Tibial artery (tissue), 4 donors: ENCODE measurements at places on chromosomes 4 and X.

- peaks cover under 1% of the 10 kb centered on the region for H3K36me3 ChIP-seq
- no peak overlapping the region for H3K4me3 ChIP-seq
- no peak for DNase-seq
- H3K27ac ChIP-seq = no peak overlapping the region
- H3K4me1 ChIP-seq = no peaks in the 10 kb centered on the region
These were observed 34.3 kb downstream of the MXRA5 start for GRCh38 chrX:3312109-3312508.

DNA sequence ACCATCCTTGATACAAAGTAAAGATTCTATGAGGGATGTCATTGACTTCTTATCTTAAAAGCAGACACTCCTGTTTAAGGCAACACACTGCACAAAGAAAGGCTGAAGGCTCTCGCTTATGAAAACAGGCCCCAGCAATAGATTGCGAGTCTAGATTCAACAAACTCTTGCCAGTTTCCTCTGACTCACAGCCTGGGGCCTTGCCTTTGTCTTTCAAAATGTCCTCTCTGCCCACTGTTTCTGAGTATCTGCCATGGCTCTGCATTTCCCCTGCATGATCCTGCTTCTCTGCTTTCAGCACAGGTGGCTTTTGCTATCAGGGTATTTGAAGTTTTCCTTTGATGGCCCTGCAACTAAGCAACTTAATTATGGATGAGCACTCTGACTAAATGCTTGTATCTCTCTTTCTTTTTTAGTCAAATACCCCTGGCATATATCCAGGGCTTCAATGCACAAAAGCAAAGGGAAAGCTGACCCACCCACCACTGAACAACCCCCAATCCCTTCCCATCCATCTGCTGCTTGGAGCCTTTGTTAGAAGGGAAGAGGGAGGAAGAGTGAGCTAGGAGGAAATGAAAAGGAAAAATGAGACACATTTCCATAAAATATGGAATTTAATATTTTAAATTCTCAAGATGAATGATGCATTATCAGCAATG is 32.2 kb downstream of the NDP start:
- H3K27ac ChIP-seq = no peak overlapping the region
- no peaks in the 10 kb centered on the region for H3K36me3 ChIP-seq
- H3K4me3 ChIP-seq = no peak overlapping the region
- DNase-seq = peak; percentile 21

GRCh38 chr4:104693601-104694201 is 199.0 kb upstream of the CXXC4 start:
- H3K36me3 ChIP-seq = no peaks in the 10 kb centered on the region
- no peaks in the 10 kb centered on the region for H3K4me1 ChIP-seq
- DNase-seq = no peak
- H3K4me3 ChIP-seq = no peak overlapping the region

DNA sequence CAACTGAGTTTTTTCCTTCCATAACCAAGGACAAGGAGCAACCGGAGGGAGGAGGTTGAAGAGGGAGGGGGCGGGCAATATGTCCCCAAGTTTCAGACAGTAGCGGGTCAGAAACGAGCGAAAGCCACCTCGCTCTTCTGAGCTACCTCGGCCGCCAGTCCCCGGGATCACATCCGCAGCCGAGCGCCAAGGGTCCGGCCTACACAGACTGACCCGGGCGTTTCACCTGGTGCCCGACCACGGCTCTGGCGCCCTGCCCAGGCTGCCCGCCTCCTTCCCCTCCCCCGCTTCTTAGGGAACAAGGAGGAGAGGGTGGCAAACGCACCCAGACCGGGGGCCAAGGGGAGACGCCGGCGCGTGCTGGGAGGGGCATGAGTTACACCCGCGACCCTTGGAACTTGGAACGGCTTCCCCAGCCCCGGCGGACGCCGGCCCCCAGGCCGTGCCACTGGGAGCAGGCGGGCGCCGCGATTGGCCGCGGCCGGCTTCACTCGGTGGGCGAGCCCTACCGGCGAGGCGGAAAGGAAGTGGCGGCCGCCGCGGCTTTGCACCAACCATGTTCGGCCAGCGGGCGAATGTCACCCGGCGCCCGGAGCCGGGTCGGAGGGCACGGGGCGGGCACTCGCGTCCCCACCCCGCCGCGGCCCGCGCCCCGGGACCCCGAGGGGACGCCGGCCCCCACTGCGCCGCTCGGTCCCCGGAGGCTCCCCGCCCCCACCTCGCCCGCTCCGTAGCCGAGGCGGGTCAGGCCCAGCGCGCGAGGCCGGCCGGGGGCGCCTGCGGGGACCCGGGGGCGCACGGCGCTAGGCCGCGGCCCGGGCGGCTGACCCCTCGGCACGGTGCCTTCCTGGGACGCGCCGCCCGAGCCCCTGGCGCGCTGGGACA is 1.5 kb downstream of the IRF2 start:
- no peaks in the 10 kb centered on the region for H3K36me3 ChIP-seq
- H3K4me3 ChIP-seq = peak overlapping the region; percentile 80
- peak overlapping the region; percentile 88 for H3K27ac ChIP-seq
- peaks cover 26% of the 10 kb centered on the region for H3K4me1 ChIP-seq
- peak; percentile 73 for DNase-seq

GRCh38 chrX:112967903-112968302 is 127.3 kb upstream of the AMOT start:
- H3K36me3 ChIP-seq = no peaks in the 10 kb centered on the region
- H3K27me3 ChIP-seq = no peaks in the 10 kb centered on the region
- DNase-seq = no peak

- H3K4me1 ChIP-seq = no peaks in the 10 kb centered on the region
- no peak overlapping the region for H3K4me3 ChIP-seq
- no peaks in the 10 kb centered on the region for H3K27me3 ChIP-seq
- H3K27ac ChIP-seq = no peak overlapping the region
- DNase-seq = no peak
- H3K36me3 ChIP-seq = no peaks in the 10 kb centered on the region
These were observed 363.4 kb downstream of the TMA16 start for GRCh38 chr4:163857903-163858302.

- H3K36me3 ChIP-seq = no peaks in the 10 kb centered on the region
- DNase-seq = peak; percentile 38
- H3K27me3 ChIP-seq = no peaks in the 10 kb centered on the region
These were observed 68.8 kb downstream of the ATXN3L start for GRCh38 chrX:13250826-13251580.

GRCh38 chr4:7822877-7823276 is 116.8 kb downstream of the AFAP1 start:
- peak overlapping the region; percentile 80 for H3K27ac ChIP-seq
- H3K27me3 ChIP-seq = no peaks in the 10 kb centered on the region
- H3K36me3 ChIP-seq = peaks cover 19% of the 10 kb centered on the region
- peak overlapping the region; percentile 23 for H3K4me3 ChIP-seq
- DNase-seq = peak; percentile 53
- H3K4me1 ChIP-seq = peaks cover 18% of the 10 kb centered on the region

DNA sequence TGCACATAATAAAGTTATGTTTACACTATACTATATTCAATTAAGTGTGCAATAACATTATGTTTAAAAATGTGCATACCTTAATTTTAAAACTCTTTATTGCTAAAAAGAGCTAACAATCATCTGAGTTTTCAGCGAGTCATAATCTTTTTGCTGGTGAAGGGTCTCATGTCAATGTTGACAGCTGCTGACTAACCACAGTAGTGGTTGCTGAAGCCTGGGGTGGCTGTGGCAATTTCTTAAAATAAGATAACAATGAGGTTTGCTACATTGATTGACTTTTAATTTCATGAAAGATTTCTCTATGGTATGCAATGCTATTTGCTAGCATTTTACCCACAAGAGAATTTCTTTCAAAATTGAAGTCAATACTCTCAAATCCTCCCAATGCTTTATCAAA is 58.6 kb downstream of the C4orf46 start:
- no peak overlapping the region for H3K27ac ChIP-seq
- no peaks in the 10 kb centered on the region for H3K36me3 ChIP-seq
- H3K27me3 ChIP-seq = no peaks in the 10 kb centered on the region
- no peak overlapping the region for H3K4me3 ChIP-seq
- no peaks in the 10 kb centered on the region for H3K4me1 ChIP-seq

GRCh38 chr4:174147863-174148262 is 135.6 kb downstream of the FBXO8 start:
- no peak overlapping the region for H3K27ac ChIP-seq
- no peaks in the 10 kb centered on the region for H3K36me3 ChIP-seq
- H3K27me3 ChIP-seq = no peaks in the 10 kb centered on the region

DNA sequence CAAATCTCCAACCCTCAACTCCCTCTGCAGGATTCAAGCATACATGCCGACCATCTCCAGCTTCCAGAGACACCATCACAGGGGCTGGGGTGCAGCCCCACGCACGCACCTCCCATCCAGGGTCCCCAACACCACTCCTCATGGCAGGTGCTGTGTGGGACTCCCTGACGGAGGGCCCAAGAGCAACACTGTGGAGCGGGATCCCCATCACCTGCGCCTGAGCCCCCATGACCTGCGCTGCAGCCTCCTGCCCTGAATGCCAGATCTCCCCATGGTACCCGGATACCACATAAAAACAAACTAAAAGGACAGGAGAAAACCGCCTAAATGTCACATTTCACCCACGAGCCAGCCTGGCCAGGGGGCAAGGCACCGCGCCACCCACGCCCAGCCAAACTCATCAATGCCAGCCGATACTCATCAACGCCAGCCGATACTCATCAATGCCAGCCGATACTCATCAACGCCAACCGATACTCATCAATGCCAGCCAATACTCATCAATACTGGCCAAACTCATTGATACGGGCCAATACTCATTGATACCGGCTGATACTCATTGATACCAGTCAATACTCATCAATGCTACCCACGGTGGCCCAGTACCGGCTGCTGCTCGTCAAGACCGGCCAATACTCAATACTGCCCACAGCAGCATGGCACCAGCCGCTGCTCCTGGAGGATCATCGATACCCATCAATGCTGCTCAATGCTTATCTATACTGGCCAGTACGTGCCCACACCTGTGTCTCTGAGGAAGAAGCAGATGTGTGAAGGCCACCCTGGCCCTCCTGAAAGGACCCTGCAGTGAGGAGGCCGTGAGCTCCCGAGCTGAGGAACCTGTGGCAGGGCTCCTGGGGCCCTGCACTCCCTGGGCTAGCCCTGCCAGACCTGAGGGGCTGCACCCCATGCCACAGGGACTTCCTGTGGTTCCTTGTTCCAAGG is 6.2 kb downstream of the CTBP1 start:
- no peak overlapping the region for H3K27ac ChIP-seq
- no peak overlapping the region for H3K4me3 ChIP-seq
- peaks cover 27% of the 10 kb centered on the region for H3K36me3 ChIP-seq
- peak; percentile 13 for DNase-seq

GRCh38 chr4:21248331-21248730 is 548.1 kb downstream of the PACRGL start:
- H3K27ac ChIP-seq = no peak overlapping the region
- H3K4me3 ChIP-seq = no peak overlapping the region
- no peak for DNase-seq
- no peaks in the 10 kb centered on the region for H3K4me1 ChIP-seq
- H3K27me3 ChIP-seq = no peaks in the 10 kb centered on the region

GRCh38 chrX:20399728-20400414 is 133.2 kb upstream of the RPS6KA3 start:
- no peaks in the 10 kb centered on the region for H3K27me3 ChIP-seq
- no peaks in the 10 kb centered on the region for H3K36me3 ChIP-seq
- DNase-seq = no peak
- no peak overlapping the region for H3K27ac ChIP-seq

DNA sequence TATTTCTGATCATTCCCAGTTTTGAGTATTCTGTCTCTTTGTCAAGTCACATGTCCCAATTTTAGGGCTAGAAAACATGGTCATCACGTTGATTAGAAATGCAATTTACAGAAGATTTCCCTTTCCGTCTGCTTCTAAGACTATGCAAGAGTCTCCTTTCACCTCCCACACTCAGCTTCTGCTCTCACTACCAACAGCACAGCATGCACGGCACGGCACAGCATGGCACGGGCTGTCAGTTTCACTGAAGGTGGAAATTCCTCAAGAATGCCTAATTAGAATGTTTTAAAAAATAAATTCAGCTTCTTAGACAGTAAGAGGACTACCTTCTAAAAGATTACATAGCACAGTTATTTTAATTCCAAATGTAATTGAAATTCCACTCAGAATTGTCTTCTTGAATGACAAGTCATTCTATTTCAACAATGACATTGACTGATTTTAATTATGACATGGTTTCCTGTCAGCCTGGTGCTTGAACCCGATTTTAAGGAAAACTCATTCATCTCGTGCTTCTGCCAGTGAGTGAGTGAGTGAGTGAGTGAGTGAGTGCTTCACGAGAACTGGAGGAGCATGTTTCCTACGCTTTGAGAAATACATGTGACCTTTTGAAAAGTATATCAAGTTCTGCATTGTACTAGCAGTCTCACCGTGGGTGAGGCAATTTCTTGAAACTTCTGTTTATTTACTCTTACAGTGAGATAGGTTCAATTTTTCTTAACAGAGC is 124.8 kb upstream of the SORBS2 start:
- H3K36me3 ChIP-seq = no peaks in the 10 kb centered on the region
- H3K27me3 ChIP-seq = no peaks in the 10 kb centered on the region
- DNase-seq = no peak
- peaks cover 2% of the 10 kb centered on the region for H3K4me1 ChIP-seq
- H3K4me3 ChIP-seq = no peak overlapping the region
- H3K27ac ChIP-seq = no peak overlapping the region

GRCh38 chr4:137685357-137685756 is 153.1 kb upstream of the PCDH18 start:
- H3K27me3 ChIP-seq = no peaks in the 10 kb centered on the region
- no peaks in the 10 kb centered on the region for H3K4me1 ChIP-seq
- H3K27ac ChIP-seq = no peak overlapping the region
- DNase-seq = no peak
- H3K36me3 ChIP-seq = no peaks in the 10 kb centered on the region

GRCh38 chr4:77819843-77820648 is 878 bp upstream of the CNOT6L start:
- no peaks in the 10 kb centered on the region for H3K36me3 ChIP-seq
- peak overlapping the region; percentile 99 for H3K27ac ChIP-seq
- H3K4me1 ChIP-seq = peaks cover 38% of the 10 kb centered on the region
- no peaks in the 10 kb centered on the region for H3K27me3 ChIP-seq
- peak overlapping the region; percentile 99 for H3K4me3 ChIP-seq
- peak; percentile 89 for DNase-seq

GRCh38 chrX:39982948-39983347 is 114.8 kb downstream of the BCOR start:
- no peak for DNase-seq
- no peaks in the 10 kb centered on the region for H3K27me3 ChIP-seq
- H3K27ac ChIP-seq = no peak overlapping the region
- H3K4me3 ChIP-seq = no peak overlapping the region

GRCh38 chr4:10740891-10741620 is 56.5 kb upstream of the CLNK start:
- no peaks in the 10 kb centered on the region for H3K27me3 ChIP-seq
- no peak for DNase-seq
- H3K4me3 ChIP-seq = no peak overlapping the region
- no peaks in the 10 kb centered on the region for H3K36me3 ChIP-seq
- no peak overlapping the region for H3K27ac ChIP-seq
- H3K4me1 ChIP-seq = peaks cover 2% of the 10 kb centered on the region

GRCh38 chr4:10160281-10160856 is 43.8 kb upstream of the WDR1 start:
- H3K36me3 ChIP-seq = no peaks in the 10 kb centered on the region
- no peaks in the 10 kb centered on the region for H3K27me3 ChIP-seq
- H3K27ac ChIP-seq = no peak overlapping the region
- H3K4me3 ChIP-seq = no peak overlapping the region
- no peaks in the 10 kb centered on the region for H3K4me1 ChIP-seq
- no peak for DNase-seq
